ENCODE measurements at places on chromosomes 1 and 21.

DNA sequence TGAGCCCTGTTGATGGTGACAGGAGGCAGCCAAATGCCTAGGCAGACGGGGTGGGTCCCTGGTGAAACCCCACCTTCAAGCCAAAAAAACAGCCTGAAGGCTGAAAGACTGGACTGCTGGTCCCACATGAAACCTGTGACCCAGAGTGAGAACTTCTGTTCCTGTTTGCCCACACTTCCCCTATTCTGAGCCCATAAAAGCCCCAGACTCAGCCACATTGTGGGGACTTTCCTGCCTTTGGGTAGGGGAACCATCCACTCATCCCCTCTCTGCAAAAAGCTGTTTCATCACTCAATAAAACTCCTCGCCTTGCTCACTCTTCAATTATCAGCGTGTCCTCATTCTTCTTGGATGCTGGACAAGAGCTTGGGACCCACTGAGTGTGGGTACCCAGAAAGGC, 25.2 kb downstream of the HTR6 start:
- DNase-seq, result no peak

- DNase-seq, result no peak
Observed at GRCh38 chr21:42369821-42370220, 3.5 kb upstream of the TFF1 start.

DNA sequence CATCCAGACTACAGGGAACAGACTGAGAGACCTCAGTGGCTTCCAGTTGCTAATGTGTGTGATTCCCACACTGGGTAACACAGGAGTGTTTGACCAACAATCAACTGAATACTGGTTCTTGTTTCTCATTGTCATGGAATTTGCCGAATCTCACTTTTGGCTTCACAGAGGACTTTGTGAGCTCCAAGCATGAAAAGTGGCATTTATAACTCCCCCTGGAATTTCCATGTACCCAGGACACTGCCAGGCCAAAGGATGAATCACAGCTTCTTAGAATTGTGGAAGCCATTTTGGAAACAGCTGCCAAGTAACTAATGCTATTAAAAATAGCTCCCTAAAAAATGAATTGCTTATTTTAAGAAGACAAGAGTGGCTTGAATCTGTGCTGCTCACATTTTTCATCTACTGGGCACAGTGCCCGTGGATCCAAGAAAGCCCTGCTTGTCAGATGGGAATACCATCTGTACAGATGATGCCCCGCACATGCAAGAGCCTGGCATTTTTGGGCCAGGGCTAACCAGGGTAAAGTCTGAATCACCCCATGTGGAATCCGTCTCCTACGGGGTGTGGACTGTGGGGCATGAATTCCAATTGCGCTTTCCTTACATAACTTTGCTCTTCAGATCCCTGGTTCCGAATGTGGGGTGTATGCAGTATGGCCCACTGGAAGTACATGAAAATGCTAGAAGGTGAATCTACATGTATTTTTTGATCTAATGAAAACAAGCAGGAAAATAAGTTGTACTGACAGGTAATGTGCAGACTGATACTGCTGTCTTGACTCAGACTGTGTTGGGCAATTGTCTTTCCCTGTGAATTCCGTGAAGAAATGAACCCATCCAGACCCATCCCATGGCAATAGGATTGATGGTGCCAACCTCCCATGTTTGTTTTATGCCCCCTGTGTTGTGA, 487.3 kb downstream of the SIPA1L2 start:
- no peak for DNase-seq

GRCh38 chr1:206895837-206896242, 1.4 kb upstream of the IL24 start:
- no peak for DNase-seq

- no peak for DNase-seq
Observed at GRCh38 chr1:222045786-222046185, 303.9 kb upstream of the DUSP10 start.

GRCh38 chr21:34946385-34946840, 102.7 kb downstream of the RUNX1 start:
- DNase-seq, result no peak

DNA sequence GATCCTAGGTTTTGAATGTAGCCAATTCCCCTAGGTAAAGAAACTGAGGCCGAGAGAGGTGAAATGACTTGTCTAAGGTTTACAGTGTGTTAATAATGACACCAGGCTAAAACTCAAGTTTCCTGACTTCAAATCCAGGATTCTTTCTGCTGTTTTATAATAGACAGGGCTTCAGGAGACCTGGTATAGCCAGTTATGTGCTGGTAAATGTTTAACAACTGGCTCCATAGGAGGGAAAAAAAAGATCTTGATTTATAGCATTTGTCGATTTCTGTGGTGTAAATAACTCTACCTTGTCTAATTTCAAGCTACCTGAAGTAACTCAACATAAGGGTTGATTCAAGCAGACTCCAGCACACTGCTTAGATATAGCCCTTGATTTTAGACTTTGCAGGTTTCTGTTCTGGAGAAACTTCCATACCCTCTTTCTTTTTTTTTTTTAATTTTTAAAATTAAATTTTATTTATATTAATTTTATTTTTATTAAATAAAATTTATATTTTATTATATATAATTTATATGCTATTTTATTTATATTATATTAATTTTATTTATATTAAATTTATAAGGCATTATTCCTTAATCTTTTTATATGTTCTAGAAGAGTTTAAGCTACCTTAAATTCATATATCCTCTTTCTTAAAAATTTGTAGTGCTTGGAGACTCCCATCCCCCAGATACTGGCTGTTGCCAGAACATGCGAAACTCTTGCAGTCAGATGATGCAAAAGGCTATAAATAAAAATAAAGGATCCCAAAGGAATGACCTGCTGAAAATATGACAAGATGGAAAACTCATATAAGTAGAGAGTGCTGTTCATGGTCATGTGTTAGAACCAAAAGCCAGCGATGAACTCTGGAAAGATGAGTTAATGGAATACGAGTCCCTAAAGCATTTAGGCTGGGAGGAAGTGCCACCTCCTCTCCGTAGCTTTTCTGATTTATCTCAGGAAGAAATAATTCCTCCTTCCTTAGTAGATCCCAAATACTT, 35.4 kb upstream of the SRSF10 start:
- DNase-seq, result no peak

DNA sequence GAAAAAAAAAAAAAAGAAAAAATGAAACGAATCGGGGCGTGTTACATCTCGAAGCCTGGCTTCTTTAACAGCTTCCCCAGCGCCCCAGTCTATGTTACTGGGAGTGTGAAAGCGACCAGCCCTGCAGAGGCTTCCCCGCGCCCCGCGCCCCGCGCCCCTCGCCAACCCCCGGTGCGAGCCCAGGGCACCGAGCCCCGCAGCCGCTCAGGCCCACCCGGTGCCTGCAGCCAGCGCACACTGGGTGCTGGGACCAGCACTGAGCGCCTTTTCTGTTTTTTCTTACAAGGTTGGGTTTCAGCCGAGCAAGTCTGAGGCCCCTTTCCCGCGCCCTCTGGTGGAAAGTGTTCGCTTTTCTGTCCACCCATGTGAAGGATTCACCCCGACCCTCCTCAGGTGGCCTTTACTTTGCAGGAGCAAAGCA, 42.1 kb upstream of the ZNF496 start:
- DNase-seq, result no peak

- no peak for DNase-seq
Observed at GRCh38 chr1:44831516-44831915, 11.5 kb downstream of the PTCH2 start.

DNA sequence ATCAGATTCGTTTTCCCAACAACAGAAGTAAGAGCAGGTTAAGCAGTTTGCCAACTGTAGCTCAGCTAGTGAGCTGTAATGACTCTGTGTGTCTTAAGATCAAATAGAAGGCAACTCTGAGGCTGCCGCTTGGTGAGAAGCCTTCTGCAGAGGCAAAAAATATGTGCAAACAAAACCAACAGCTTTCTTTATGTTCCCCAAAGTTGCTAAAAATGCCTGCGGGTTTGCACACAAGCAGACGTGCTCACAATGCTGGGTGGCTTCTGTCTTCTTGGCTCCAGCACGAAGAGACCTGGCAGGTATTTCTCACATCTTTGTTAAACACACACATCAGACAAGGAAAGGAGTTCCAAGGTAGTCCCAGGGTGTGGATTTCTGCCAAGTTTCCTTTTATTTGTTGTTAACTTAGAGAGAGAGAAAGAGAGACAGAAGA, 158.9 kb upstream of the JUN start:
- no peak for DNase-seq

GRCh38 chr1:108097018-108097417, 103.1 kb downstream of the SLC25A24 start:
- no peak for DNase-seq

DNA sequence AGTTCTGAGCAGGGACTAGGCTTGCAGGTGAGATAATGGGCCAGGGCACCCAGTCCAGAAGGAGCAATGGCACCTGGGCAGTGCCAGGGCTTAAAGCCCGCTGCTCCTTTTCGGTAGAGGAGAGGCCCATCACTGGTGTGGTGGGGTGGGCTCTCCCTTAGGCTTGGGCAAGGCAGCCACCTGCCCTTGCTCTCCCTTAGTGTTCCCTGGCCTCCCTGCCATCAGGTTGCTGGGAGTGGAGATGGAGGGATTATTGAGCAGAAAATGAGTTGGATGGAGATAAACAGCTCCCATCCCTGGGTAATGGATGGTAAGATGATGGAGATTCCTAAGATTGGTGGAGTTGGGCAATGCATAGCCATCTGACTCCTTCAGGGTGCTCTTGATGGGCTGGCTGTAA, 7.9 kb downstream of the MYOG start:
- no peak for DNase-seq

Data from C1 segment of cervical spinal cord (tissue), 14 donors.